ENCODE measurements at places on chromosomes 3 and 15. TPM values are rescaled to one million over a fixed set of nuclear protein-coding genes. Genes with fewer than 3 reads are reported as not detected.

Gene PLCB2
- total RNA-seq = 0.28 TPM

GRCh38 chr15:101320501-101321052, 25.5 kb upstream of the SNRPA1 start:
- no peak overlapping the region for H3K27ac ChIP-seq
- no peaks in the 10 kb centered on the region for H3K36me3 ChIP-seq
- no peak overlapping the region for H3K4me3 ChIP-seq
- DNase-seq = peak; percentile 51
- H3K27me3 ChIP-seq = peaks cover 42% of the 10 kb centered on the region

GRCh38 chr15:50687302-50687902, 805 bp upstream of the TRPM7 start:
- H3K27me3 ChIP-seq = no peaks in the 10 kb centered on the region
- 0 out of 2 replicates have a peak, but pooled peaks cover 2% of the 10 kb centered on the region for H3K36me3 ChIP-seq
- peak overlapping the region; percentile 96 for H3K4me3 ChIP-seq
- peaks cover 3% of the 10 kb centered on the region for H3K4me1 ChIP-seq
- H3K27ac ChIP-seq = peak overlapping the region; percentile 93

Gene GREM1
- total RNA-seq = 848 TPM

- H3K4me3 ChIP-seq = no peak overlapping the region
- DNase-seq = no peak
- peaks cover 3% of the 10 kb centered on the region for H3K4me1 ChIP-seq
- H3K27me3 ChIP-seq = peaks cover 49% of the 10 kb centered on the region
Measured at GRCh38 chr3:32814361-32814760, 3.4 kb upstream of the TRIM71 start.

DNA sequence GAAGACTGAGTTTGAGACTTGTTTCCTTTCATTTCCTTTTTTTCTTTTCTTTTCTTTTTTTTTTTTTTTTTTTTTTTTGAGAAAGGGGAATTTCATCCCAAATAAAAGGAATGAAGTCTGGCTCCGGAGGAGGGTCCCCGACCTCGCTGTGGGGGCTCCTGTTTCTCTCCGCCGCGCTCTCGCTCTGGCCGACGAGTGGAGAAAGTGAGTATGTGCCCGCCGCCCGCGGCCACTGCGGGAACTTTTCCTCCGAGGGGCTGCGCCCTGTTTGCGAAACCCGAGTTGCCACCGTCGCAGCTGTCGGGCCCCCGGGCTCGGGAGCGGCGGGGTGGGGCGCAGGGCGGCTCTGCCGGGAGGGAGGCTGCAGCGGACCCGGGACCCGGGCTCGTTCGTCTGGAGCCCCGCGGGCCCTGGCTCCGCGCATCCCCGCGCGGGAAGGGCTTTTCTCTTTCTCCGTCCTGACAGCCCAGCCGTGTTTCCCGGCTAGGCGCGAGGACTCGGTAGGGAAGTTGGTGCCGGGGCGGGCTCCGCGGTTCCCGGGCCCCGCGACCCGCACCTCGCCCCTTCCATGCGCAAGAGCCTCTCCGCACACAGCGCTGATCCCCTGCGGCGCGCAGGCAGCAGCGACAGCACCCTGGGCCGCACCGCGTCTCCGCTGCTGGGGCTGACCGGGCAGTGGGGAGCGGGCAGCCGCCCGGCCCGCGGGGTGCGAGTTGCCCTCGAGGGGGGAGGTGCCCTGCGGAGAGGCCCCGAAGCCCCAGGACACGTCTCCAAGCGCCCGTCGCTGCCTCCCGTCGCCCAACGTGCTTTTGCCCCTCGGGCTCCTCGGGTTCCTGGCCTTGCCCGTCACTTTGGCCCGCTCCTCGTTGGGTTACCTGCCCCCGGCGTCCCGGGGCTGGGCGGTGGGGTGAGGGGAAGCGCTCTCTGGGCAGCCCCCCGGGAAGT, 1.4 kb downstream of the IGF1R start:
- H3K36me3 ChIP-seq = no peaks in the 10 kb centered on the region
- DNase-seq = no peak
- H3K4me1 ChIP-seq = peaks cover 4% of the 10 kb centered on the region

DNA sequence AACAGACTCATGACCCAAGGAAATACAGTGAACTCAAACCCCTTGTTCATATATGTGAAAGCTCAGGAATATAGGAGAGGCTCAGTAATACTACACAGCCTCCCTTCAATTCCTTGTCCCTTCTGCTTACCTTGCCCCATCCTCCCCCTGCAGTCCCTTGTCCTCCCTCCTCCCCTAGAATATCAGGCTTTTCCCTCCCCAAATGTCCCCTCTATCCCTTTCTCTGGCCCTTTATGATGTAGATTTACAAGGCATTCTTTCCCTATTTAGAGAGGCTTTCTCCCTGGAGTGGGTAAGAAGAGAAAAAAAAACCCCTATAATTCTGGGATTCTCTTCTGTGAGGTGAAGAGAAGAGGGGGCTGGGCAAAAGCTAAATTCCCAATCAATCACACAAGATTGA, 64.9 kb upstream of the KBTBD8 start:
- DNase-seq = no peak
- H3K27me3 ChIP-seq = peaks cover 7% of the 10 kb centered on the region
- no peaks in the 10 kb centered on the region for H3K36me3 ChIP-seq
- H3K4me1 ChIP-seq = no peaks in the 10 kb centered on the region

DNA sequence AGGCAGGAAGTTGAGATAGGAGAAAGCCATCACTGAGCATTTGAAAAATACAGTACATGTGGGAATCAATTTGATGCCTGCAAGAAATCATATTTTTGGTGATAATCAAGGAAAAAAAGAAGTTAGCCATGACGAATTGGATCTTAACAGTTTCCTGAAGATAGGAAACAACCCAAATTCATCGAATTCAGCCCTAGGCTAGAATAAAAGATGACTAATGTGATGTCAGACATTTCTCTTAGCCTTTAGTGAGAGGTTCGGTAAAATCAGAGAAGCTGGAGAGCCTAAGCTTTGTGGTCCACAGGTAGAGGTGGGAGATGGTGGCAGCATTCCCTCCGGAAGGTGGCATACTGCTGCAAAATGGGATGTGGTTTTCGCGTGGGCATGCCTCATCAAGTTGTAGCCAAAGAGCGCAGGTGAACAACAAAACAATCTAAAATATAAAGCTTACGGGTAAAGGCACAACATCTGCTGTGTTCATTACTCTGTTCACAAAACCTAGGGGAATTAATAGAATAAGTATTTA, 144.1 kb upstream of the ALCAM start:
- no peaks in the 10 kb centered on the region for H3K4me1 ChIP-seq
- no peak overlapping the region for H3K27ac ChIP-seq
- H3K36me3 ChIP-seq = no peaks in the 10 kb centered on the region
- H3K27me3 ChIP-seq = no peaks in the 10 kb centered on the region

Gene C3orf80
- not detected for total RNA-seq

- no peak for DNase-seq
- no peaks in the 10 kb centered on the region for H3K36me3 ChIP-seq
- no peak overlapping the region for H3K27ac ChIP-seq
- H3K4me3 ChIP-seq = no peak overlapping the region
Measured at GRCh38 chr3:14649466-14649865, 2.1 kb upstream of the CCDC174 start.

GRCh38 chr15:89017370-89018066, 70.7 kb upstream of the ABHD2 start:
- no peaks in the 10 kb centered on the region for H3K36me3 ChIP-seq
- H3K4me3 ChIP-seq = peak overlapping the region; percentile 22
- H3K27ac ChIP-seq = peak overlapping the region; percentile 6
- H3K27me3 ChIP-seq = no peaks in the 10 kb centered on the region

Gene SPG21
- total RNA-seq = 65.3 TPM

Data from IMR-90 (cell line).